Epithelial cell of prostate (primary cell): ENCODE measurements at places on chromosomes 1 and 21.

DNA sequence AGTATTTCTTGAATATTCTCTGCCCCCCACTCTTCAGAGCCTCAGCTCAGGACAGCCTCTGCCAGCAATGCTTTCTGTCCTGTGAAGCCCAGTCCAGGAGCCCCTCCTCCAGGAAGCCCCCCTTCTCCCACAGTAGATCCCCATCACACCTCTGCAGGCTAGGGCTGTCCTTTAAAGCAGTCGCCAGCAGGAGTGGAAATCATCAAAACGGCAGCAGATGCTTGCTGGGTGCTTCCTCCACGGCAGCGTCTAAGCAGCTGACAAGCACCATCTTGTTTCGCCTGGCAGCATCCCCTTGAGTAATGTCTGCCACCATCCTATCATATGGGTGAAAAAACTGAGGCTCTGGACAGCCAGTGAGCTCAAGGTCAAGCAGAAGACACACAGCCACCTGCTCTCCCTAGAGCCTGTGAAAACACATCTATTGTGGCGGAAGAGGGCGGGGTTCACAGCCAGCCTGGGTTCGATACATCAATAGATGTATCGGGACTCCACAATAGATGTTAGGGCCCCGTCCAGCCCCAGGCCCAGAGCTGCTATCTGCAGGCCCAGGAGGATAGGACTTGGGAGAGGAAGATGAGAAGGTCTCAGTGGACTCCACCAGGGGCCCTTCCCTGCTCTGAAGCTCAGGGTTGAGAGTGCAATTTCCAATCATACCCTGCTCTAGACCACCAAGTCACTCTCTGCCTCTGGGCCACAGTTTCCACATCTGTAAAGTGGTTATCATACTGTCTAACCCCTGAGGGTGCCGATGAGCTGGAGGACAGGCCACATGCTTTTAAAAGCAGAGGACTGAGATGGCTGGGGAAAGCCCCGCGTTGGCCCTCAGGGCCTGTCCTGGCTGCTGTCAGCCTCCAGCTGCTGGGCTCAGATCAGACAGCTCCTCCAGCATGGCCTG lies 17.5 kb downstream of the RUNX3 start:
- DNase-seq = no peak

DNA sequence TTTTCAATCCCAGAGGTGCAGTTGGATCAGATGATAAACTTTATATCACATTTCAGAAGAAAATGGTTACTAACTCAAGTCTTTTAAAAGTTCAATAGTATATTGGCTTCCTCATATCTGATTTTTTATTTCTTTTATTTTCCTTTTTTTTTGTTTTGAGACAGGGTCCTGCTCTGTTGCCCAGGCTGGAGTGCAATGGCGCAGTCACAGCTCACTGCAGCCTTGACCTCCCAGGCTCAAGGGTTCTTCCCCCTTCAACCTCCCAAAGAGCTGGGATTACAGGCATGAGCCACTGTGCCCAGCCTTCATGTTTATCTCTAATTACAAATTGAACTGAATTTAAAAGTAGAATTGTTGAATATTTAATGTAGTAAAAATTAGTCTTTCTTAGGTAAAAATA lies 13.9 kb downstream of the FLVCR1 start:
- DNase-seq = no peak

GRCh38 chr1:172630868-172631267 lies 28.0 kb upstream of the FASLG start:
- no peak for DNase-seq

GRCh38 chr1:172719694-172720138 lies 60.8 kb downstream of the FASLG start:
- DNase-seq = no peak

GRCh38 chr1:195939844-195940243 lies 668.4 kb downstream of the KCNT2 start:
- DNase-seq = no peak

GRCh38 chr1:177629526-177629925 lies 340.3 kb downstream of the SEC16B start:
- peak; percentile 20 for DNase-seq

- DNase-seq = no peak
These were observed 75.5 kb downstream of the CAMK2N1 start for GRCh38 chr1:20410503-20410902.

DNA sequence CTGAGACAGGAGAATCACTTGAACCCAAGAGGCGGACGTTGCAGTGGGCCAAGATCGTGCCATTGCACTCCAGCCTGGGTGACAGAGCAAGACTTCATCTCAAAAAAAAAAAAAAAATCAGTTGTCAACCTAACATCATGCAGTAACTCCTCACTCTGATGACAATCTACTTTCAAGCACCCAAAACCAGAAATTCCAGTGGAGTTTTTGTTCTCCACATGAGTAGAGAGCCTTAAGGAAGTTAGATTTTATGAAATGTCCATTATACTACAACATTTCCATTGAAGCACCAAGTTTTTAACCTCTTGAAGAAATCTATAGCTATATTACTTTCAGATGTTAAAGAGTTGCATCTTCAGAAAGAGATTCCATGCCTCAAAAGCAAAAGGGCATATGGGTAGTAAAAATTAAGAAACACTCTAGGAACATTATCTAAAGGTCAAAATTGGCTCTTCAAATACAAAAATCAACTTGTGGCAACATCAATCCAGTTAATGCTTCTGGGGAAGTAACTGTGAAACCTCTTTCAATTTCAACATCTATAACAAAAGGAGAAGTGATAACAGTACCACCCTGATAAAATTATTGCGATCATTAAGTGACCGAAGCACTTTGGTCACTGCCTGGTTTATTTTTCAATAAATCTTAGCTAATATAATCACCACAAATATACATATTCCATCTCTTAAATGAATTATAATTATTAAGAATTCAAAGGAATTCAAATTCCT lies 7.7 kb downstream of the LPGAT1 start:
- DNase-seq = no peak

GRCh38 chr1:42340901-42341300 lies 5.9 kb upstream of the FOXJ3 start:
- no peak for DNase-seq

- DNase-seq = no peak
These were observed 780.6 kb downstream of the LTN1 start for GRCh38 chr21:28212061-28212460.

DNA sequence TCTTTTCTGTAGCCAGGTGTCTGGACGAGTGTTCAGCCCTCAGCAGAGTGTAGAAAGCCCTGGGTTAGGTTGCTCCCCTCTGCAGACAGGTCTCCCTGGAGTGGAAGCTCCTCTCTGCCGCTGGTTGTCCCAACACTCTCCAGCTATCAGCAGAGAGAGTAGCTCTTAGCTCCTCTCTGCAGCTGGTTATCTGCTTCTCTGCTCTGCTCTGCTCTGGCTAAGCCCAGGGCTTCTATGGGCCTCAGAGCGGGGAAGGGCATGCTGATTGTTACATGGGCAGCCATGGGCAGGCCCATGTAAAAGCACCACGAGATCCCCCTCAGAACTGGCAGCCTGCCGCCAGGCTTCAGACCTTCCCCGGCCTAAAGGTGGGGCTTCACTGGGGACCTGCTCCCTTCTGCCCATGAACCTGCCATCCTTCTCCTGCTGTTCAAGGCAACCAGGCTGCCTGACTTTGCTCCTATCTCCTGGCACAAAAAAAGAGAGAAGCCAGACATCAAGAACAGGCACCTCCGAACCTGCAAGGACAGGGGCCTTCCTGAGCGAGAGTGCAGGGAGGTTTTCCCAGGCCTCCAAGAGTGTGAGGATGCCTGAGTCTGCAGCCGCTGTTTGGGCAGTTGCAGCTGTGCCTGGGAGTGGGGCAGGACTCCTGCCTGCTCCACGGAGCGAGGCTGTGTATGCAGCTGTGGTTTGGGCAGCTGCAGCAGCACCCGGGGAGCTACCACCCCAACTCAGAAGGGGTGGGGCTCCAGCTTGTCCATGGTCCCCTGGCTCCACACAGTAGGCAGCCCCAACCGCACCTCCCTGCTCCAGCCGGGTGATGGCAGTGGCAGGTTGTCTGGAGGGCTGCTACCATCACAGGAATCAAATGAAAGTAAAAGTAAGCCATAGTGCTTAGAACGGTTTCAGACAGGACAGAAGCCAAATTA lies 973.7 kb downstream of the LTN1 start:
- DNase-seq = no peak

- DNase-seq = no peak
These were observed 48.1 kb downstream of the KANK4 start for GRCh38 chr1:62271134-62271533.

DNA sequence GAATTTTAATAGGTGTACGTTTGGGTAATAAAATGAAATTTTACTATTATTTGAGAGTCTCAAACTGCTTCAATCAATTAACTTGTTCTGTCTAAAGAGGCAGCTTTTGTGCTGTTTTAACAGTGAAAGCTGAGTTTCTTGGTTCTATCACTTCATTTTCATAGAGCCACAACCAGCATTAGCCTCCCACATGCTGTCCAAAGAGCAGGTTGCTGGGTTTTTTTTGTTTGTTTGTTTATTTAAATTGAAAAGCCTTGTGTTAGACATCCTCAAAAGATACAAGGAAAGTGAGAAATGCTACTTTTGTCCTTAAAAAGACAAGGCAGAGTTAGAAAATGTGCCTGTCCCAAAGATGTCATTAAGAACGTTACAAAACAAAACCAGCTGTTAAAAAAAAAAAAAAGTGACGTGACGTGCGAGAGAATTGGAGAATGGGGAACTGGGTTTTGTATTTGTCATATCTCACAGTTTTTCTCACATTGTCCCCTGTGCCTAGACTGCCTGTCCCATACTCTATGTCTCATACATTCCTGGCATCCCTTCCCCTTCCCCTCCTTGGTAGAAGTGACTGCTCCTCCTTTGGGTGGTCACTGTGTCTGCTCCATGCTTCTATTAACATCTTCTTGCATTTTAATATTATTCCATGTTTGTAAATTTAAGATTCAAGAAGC lies 63.1 kb upstream of the CD34 start:
- DNase-seq = no peak

DNA sequence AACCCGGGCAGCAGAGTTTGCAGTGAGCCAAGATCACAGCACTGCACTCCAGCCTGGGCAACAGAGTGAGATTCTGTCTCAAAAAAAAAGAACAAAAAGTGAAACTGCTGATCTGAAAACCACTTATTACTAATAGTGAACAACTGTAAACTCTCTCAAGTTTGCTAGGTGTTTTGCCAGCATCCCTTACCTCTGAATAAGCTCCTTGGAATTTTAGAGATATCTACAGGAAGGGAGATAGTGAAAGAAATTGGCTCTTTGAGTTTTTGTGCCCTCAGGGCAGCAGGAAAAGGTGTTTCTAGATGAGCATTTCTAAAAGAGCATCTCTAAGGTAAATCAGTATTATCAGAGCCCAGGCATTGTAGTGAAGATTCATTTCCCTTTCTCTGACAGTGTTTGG lies 27.1 kb downstream of the PARK7 start:
- no peak for DNase-seq

GRCh38 chr1:55420026-55420425 lies 204.9 kb upstream of the USP24 start:
- no peak for DNase-seq

GRCh38 chr1:185906186-185906585 lies 172.0 kb downstream of the HMCN1 start:
- no peak for DNase-seq

GRCh38 chr1:230188826-230189225 lies 121.8 kb downstream of the GALNT2 start:
- DNase-seq = no peak

GRCh38 chr1:246705368-246705767 lies 18.8 kb upstream of the SCCPDH start:
- peak; percentile 75 for DNase-seq

- no peak for DNase-seq
These were observed 99.2 kb upstream of the TNR start for GRCh38 chr1:175842550-175842949.

DNA sequence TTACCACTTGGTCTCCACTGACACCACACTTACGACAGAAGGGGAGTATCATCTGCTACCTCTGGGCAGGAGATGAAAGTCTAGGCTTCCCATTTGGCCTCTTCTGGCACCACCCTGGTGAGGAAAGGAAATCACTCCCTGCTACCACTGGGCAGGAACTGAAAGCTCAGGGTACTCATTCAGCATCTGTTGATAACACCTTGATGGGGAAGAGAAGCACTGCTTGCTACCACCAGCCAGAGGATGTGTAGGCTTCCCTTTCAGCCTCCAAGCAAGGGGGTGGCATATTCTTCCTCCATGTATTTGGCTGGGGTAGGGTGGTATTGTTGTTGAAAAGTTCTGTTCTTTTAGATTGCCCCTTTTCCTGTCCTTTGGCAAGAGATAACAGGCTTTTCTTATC lies 115.0 kb downstream of the ACBD6 start:
- no peak for DNase-seq

- no peak for DNase-seq
These were observed 11.2 kb downstream of the KANK4 start for GRCh38 chr1:62307895-62308492.

- no peak for DNase-seq
These were observed 4.4 kb downstream of the ST7L start for GRCh38 chr1:112614460-112615065.

GRCh38 chr1:161198897-161199431 lies at the start of gene ADAMTS4:
TSS of gene ADAMTS4 (minus strand) at chr1:161199054. CDS start at chr1:161198627, 427 bp downstream.
- no peak for DNase-seq

DNA sequence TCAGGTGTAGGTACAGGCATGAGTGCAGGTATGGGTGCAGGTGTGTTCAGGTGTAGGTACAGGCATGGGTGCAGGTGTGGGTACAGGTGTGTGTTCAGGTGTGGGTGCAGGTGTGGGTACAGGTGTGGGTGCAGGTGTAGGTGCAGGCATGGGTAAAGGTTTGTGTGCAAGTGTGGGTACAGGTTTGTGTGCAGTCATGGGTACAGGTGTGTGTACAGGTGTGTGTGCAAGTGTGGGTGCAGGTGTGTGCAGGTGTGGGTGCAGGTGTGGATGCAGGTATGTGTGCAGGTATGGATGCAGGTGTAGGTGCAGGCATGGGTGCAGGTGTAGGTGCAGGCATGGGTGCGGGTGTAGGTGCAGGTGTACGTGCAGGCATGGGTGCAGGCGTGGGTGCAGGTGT lies 79.4 kb upstream of the ACTL8 start:
- no peak for DNase-seq

- no peak for DNase-seq
These were observed 28.7 kb upstream of the DYRK1A start for GRCh38 chr21:37337831-37338230.

DNA sequence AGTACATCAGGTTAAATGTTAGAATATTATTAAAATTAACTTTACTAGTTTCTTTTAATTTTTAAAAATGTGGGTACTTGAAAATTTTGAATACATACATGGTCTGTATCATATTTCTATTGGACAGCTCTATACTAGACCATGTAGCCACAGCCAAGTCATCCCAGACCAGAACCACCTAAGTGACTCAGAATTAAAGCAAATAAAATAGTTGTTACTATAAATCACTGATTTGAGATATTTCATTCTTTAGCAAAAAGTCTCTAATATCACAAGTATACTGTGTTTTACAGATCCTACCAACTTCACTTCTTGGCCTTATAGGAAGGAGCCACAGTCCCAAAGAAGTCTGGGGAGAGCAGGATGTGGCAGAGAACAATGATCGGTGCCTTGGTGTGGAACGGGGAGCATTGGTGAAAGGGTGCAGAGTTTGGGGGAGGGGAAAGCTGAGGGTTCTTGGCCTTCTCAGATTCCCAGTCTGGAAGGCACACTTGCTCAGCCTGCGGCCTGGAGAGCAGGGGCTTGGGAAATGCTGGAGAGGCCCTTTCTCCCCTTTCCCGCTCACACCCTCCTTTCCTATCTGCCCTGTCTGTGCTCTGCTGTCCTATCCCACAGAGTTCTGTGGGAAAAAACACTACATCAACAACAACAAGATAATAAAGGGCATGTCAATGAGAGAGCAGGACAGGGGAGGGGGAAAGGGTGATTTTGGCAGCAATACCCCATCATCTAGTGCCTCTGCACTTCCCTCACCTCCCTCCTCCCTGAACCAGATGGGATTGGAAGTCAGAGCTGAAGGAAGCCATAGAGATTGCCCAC lies 122.1 kb downstream of the NGF start:
- DNase-seq = no peak
